ENCODE measurements at places on chromosomes 11 and 22.

GRCh38 chr11:94922321-94923003 lies 50.9 kb downstream of the CWC15 start:
- no peaks in the 10 kb centered on the region for H3K27me3 ChIP-seq
- no peak overlapping the region for H3K4me3 ChIP-seq
- H3K4me1 ChIP-seq: peaks cover 40% of the 10 kb centered on the region
- H3K36me3 ChIP-seq: no peaks in the 10 kb centered on the region

DNA sequence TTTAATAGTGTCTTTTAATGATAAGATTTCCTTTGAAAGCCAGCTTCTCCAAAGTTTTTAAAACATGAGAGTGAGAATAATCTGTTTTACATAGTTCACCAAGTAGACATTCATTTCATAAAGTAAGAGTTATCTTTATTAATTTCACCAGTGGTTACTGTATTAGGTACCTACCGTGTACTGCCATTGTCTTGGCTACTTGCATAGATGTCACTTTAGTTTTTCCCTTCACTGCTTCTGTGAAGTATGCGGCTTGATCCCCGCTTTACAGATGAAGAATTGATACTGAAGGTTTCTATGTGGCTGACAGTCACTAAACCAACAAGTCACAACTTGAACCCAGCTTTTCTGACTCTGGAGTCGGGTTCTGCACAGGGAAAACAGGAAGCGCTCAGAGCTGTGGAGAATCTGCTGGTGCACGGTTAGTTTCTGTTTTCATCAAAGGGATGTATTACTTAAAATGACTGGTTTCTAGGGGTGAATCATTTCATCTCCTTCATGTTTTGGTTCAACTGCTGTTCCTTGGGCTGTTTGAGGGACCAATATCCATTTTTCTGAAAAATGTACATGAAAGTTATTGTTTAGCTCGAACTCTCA lies 39.3 kb upstream of the MYO18B start:
- no peak for DNase-seq
- H3K4me3 ChIP-seq: no peak overlapping the region
- no peak overlapping the region for H3K27ac ChIP-seq
- no peaks in the 10 kb centered on the region for H3K27me3 ChIP-seq
- H3K36me3 ChIP-seq: no peaks in the 10 kb centered on the region

DNA sequence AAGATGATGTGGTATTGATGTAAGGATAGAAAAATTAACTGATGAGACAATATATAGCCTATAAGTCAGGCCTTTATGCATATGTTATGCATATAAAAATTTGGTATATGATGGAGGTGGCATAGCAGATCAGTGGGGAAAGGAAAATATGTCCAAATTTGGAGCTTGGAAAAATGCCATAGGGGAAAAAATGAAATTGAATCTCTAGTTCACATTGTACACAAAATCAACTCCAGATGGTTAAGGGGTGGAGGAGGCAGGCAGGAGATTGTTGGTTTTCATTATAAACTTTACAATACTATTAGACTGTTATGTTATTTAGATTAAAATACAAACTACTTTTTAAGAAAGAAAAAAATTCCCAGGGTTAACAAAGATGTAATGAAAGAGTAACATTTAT lies 15.1 kb upstream of the CD3E start:
- H3K27me3 ChIP-seq: no peaks in the 10 kb centered on the region
- no peak for DNase-seq
- no peaks in the 10 kb centered on the region for H3K4me1 ChIP-seq

- no peak for DNase-seq
- no peak overlapping the region for H3K4me3 ChIP-seq
- H3K36me3 ChIP-seq: no peaks in the 10 kb centered on the region
- H3K27me3 ChIP-seq: peaks cover 12% of the 10 kb centered on the region
Observed at GRCh38 chr22:48727454-48728058, 1100.1 kb downstream of the BRD1 start.

- H3K27ac ChIP-seq: no peak overlapping the region
- H3K4me3 ChIP-seq: no peak overlapping the region
- no peak for DNase-seq
- no peaks in the 10 kb centered on the region for H3K4me1 ChIP-seq
- H3K27me3 ChIP-seq: peaks cover 41% of the 10 kb centered on the region
Observed at GRCh38 chr11:111456086-111456858, 55.9 kb downstream of the BTG4 start.

- H3K4me3 ChIP-seq: no peak overlapping the region
- peaks cover 9% of the 10 kb centered on the region for H3K4me1 ChIP-seq
- no peaks in the 10 kb centered on the region for H3K27me3 ChIP-seq
- H3K36me3 ChIP-seq: no peaks in the 10 kb centered on the region
Observed at GRCh38 chr22:50633086-50633485, 5.1 kb upstream of the ARSA start.

GRCh38 chr11:74321487-74322188 lies 10.2 kb upstream of the P4HA3 start:
- H3K36me3 ChIP-seq: no peaks in the 10 kb centered on the region
- H3K27me3 ChIP-seq: peaks cover 15% of the 10 kb centered on the region
- no peak overlapping the region for H3K27ac ChIP-seq
- DNase-seq: no peak
- H3K4me1 ChIP-seq: no peaks in the 10 kb centered on the region
- H3K4me3 ChIP-seq: no peak overlapping the region

DNA sequence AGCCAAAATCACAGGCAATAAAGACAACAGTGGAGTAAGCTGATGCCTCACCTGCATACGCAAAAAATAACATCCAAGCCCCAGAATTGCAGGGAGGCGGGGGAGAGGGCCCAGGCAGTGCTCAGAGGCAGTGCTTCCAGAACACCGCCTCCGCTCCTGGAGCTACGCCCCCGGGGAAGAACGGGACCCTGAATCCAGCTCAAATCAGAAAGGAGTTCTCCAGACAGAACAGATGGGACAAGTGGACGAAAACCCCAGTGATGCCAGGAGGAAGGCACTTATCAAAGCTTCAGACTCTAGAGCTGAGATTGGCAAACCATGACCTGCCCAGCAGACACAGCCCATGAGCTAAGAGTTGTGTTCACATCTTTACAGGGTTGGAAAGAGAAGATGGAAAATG lies 683.9 kb downstream of the TBC1D22A start:
- no peak overlapping the region for H3K4me3 ChIP-seq
- no peak overlapping the region for H3K27ac ChIP-seq
- no peaks in the 10 kb centered on the region for H3K36me3 ChIP-seq
- H3K4me1 ChIP-seq: no peaks in the 10 kb centered on the region
- no peak for DNase-seq
- no peaks in the 10 kb centered on the region for H3K27me3 ChIP-seq

- H3K4me3 ChIP-seq: no peak overlapping the region
- no peak overlapping the region for H3K27ac ChIP-seq
- no peaks in the 10 kb centered on the region for H3K36me3 ChIP-seq
- H3K27me3 ChIP-seq: no peaks in the 10 kb centered on the region
- no peak for DNase-seq
Observed at GRCh38 chr11:112318661-112319060, 58.0 kb upstream of the PLET1 start.

DNA sequence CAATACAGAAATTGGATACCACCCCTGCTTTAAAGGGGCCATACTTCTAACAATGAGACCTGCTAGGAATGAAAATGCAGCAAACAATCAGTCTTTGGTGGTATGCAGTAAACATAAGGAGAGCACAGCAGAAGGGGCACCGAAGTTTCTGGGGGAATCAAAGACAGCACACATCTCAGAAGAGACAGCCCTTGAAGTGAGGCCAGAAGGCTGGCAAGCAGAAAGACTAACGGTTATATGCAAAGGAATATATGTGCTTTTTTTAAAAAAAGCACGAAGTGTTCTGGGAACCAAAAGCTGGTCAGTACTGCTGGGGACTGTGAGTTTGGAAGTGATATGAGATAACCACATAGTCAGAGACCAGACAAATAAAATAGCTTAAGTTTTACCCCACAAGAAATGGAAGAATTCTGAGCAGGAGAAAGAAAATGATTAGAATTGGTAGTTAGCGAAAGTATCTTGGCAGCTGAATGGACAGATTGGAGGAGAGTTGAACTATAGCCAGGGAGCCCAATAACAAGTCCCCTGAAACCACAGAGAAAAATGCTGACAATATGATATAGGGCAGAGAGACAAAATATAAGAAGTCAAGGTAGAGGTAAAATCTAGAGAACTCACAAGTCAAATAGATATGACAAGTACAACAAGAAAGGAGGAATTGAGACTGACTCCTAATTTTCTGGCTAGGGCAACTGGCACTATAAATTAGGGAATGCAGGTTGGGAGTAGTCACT lies 125.7 kb downstream of the MRTFA start:
- H3K27me3 ChIP-seq: no peaks in the 10 kb centered on the region
- no peak for DNase-seq
- no peak overlapping the region for H3K4me3 ChIP-seq
- H3K27ac ChIP-seq: no peak overlapping the region
- no peaks in the 10 kb centered on the region for H3K36me3 ChIP-seq

DNA sequence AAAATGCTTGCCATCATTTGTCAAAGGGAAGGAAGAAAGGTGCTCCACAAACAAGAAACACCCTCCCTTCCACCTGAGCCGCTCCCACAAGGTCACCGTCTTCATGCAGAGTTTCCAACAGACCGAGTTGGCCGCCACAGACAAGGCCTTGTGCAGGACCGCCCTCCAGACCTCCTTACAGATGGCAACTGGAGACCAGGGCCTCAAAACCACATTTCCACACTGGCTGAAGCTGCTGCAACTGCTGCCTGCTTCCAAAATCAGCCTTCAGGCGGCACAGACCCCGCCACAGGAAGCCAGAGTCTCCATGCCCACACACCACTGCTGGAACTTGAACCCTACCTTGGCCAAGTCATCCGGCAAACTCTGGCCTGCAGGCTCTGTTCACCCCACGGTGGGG lies 6.3 kb downstream of the DEAF1 start:
- peaks cover 43% of the 10 kb centered on the region for H3K4me1 ChIP-seq
- H3K27ac ChIP-seq: no peak overlapping the region

GRCh38 chr11:93038521-93038920 lies 69.1 kb downstream of the MTNR1B start:
- H3K4me1 ChIP-seq: no peaks in the 10 kb centered on the region
- H3K36me3 ChIP-seq: no peaks in the 10 kb centered on the region
- no peaks in the 10 kb centered on the region for H3K27me3 ChIP-seq
- no peak overlapping the region for H3K4me3 ChIP-seq

DNA sequence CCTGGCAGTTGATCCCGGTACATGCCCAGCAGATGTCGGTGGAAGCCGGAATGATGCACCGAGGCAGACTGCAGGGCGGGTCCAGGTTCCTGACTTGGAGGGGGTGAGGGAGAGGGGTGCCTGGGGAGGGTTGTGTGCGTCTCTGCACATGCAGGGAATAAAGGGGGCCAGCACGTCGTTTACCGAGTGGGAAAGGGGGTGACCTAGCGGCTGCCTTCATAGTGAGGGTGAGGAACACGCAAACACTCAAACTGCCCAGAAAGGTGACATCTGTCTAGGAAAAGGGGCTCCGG lies 801.7 kb downstream of the TBC1D22A start:
- no peaks in the 10 kb centered on the region for H3K4me1 ChIP-seq
- no peak overlapping the region for H3K4me3 ChIP-seq
- peaks cover 13% of the 10 kb centered on the region for H3K27me3 ChIP-seq
- H3K36me3 ChIP-seq: no peaks in the 10 kb centered on the region
- H3K27ac ChIP-seq: no peak overlapping the region

Data from T-cell (primary cell).